ENCODE measurements at places on chromosomes 1 and 21.

- DNase-seq = no peak
These were observed 305.3 kb downstream of the KCNT2 start for GRCh38 chr1:196302981-196303380.

DNA sequence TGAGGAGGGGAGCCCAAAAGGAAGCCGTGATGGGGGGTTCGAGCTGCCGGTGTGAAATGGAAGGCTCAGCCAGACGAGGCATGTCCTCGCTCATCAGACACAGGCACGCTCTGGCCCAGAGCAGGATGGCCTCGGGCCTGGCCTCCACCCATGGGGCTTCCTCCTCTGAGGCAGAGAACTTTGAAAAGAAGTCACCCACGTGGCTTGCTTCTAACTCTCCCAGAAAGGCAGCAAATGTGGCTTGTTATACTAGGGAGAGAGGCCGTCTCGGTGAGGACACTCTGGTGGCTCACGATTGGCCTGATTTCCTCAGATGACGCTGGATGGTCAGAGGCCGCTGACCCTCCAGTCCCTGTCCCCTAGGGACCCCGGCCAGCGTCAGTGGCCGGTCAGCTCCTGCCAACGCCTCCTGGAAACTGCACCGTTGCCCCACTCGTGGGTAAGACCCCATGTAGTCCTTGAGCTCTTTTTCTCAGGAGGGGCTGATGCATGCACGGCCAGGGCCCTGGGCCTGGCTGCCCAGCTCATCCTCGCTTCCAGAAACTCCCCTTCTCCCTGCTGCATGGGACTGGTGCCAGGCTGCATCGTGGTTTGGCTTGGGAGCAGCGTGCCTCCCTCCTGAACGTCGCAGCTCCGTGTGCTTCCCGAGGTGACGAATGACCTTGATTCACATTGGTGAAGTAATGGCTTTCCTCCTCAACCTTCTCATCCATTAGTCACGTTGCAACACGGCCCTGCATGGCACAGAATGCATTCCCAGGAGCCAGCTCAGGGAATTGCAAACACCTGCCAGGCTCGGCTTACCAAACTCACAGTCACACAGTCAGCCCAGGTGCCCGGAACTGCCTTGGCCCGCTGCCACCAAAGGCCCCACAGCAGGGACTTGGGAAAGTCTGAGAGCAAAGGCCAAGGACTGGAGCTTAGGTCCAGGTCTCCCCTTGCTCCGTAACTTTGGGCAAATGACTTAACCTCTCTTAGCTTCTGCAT, 58.8 kb downstream of the TOMM20 start:
- no peak for DNase-seq

DNA sequence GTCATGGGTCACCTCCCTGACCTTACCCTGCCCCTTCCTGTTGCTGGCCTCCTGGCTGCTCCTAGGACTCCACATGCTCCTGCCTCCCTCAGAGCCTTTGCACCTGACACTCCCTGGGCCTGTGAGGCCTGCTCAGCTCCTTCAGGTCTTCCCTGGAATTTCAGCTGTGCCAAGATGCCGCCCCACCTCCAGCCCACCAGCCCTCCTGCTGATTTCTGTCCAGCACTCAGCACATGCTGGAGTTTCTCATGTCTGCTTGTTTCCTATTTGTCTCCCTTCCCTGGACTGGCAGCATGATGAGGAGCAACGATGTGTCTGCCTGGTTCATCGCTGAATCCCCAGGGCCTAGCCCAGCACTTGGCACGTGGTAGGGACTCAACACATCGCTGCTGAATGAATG, 3.0 kb downstream of the MFAP2 start:
- DNase-seq = no peak

DNA sequence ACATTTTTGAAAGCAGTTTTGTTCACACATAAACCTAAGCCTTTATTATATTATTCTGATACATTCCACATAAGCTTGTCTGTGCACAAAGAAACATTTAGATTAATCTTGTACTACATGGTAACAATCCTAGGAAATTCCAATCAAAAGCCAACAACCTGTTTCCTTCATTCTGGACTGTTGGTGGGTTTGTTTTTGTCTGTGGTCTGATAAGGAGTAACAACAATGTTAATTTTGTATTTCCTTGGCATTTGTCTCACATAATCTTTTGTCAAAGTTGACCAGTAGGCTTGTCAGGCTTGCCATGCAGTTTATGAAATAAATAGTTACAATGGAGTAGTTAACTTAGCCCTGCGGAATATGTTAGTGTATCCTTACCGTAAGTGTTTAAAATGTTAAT, 183.3 kb downstream of the DHRS3 start:
- no peak for DNase-seq

GRCh38 chr1:110298991-110299390, 40.2 kb upstream of the RBM15 start:
- no peak for DNase-seq

DNA sequence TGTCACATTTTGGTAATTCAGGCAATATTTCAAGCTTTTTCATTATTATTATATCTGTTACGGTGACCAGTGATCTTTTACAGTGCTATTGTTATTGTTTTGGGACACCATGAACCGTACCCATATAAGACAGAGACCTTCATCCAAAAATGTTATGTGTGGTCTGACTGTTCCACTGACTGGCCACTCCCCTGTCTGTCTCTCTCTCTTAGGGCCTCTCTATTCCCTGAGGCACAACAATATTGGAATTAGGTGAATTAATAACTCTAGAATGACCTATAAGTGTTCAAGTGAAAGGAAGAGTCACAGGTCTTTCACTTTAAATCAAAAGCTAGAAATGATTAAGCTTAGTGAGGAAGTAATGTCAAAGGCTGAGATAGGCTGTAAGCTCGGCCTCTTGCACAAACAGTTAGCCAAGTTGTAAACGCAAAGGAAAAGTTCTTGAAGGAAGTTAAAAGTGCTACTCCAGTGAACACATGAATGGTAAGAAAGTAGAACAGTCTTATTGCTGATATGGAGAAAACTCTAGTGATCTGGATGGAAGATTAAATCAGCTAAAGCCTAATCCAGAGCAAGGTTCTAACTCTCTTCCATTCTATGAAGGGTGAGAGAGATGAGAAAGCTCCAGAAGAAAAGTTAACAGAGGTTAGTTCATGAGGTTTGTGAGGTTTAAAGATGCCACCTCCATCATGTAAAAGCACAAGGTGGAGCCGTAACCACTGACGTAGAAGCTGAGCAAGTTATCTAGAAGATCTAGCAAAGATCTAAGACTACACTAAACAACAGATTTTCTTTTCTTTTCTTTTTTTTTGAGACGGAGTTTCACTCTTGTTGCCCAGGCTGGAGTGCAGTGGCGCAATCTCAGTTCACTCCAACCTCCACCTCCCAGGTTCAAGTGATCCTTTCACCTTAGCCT, 19.7 kb upstream of the DIPK1A start:
- DNase-seq = no peak

DNA sequence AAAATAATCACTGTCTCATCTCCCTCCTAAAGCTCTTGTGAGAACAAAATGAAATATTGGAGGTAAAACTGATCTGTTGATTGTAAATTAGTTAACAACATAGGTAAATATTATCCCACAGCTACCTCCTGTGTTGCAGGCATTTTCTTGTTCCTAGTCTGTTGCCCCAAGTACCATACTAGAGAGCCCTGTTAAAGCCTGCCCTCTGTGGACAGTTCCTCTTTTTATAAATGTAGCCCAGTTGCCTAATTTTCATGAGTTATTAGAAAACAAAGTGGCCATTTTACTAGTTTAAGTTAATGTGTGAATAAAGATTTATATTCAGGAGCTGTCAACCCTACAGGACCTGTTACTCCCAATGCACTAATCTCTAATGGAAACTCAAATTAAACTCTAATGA, 180.0 kb upstream of the KCND3 start:
- DNase-seq = no peak

DNA sequence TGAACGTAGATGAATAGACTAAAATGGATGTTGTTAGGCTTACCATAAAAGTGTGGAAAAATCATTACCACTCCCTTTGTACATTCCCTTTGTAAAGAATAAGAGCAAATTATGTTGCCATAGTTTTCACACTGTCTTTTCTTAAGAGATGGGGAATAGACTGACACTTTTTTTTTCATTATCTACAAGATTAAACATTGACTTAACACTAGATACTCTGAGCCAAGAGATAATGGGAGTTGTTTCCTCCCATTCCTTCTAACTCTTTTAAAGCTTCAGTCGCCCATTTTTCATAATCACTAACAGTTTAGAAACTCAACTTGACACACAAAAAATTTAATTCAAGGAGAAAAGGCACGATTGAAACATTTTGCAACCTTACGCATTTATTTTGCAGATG, 10.1 kb downstream of the AIDA start:
- no peak for DNase-seq

- peak; percentile 30 for DNase-seq
These were observed 1.9 kb downstream of the CSMD2 start for GRCh38 chr1:34162852-34163766.

DNA sequence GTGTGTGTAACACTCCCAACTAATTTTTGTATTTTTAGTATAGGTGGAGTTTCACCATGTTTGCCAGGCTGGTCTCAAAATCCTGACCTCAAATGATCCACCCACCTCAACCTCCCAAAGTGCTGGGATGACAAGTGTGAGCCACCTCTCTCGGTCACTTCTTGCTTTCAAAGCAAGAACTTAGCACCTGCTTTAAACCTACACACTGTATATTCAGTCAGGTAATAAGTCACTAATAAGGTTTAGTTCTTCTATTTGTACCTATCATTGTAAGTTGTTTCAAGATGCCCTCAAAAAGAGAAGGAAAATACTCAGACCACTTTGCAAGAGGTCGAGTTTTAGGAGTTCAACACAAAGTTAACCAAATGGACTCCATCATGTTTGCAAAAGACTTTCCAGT, 431.3 kb downstream of the MRPL39 start:
- DNase-seq = no peak

DNA sequence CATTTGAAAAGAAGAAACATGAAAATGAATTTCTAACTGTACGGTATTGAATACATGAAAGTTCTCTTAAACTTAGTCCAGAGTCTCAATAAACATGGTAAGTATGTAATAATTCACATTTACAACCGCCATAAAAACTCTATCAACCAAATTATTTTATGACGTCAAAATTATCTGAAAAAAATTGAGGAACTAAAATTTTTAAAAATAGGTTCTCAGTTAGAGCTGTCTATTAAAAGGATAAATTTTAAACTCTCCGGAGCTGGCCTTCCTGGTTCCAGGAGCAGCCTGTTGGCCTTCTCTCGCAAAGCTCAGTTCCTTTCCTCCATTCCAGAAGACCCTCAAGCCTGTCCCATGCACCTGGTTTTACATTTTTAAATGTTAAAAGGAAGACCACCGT, 18.7 kb upstream of the ETS2 start:
- no peak for DNase-seq

DNA sequence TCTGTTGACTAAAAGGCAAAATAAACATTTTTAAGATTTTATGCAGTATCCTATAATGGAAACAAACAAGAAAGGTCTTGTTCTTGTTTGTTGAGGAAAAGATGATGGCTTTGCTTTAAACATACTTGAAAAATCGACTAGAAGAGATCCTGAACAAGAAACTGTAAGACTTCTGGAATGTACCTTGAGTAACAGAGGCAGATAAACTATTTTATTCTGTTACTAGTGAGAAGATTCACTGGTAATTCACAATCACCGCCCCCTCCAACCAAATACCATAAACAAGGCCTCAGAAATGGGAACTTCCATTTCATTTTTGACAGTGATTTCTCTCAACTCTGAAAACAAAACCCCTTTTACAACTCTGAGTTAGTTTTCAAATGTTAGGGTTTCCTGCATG, 18.1 kb downstream of the TSEN15 start:
- DNase-seq = no peak

DNA sequence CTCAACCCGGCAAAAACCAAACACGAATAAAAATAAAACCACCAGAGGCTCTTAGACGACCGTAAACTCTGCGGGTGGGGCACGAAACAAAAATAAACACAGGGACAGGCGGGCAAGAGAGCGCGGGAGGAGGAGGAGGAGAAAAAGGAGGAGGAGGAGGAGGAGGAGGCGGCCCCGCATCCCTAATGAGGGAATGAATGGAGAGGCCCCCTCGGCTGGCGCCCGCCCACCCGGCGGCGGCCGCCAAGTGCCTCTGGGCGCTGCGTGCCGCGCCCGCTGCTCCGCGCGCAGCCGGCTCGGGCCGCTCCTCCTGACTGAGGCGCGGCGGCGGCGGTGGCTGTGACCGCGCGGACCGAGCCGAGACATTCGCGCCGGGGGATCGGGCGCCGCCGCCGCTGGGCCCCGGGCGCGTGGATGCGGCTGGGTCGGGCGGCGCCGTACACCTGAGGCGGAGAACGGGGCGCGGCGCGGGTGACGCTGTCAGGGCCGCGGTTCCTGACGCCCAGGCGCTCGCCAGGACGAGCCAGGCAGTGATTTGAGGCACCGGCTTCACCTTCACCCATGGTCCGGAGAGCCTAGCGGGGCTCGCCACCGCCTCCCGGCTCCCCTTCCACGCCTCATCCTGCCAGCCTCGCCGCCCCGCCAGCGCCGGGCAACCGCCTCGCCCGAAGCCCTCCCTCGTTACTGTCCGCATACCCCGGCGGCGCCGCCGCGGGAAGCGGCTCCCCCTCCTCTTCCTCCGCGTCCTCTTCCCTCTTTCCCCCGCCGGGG, at the start of gene MARK1:
MARK1 (plus strand) TSS at position 229 of the 771 bp plus-strand sequence. CDS start 687 bp downstream, outside the sequence.
- DNase-seq = peak; percentile 11

DNA sequence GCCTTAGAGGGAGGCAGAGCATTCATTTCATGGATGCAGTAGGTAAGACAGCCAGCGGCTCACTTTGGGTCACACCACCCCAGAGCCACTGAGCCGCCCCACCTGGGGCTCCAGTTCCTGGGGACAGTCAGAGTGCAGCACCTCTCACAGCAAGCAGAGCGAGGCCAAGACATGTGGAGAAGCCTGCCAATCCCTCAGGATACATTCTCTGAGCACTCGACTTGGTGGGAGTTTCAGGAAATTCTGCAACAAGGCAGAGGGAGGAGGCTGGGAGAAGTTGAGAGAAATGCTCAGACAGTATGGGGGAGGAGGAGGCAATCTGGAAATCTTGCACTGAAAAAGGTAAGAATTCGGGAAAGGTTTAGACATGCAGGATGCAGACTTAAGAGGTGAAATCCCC, 60.8 kb upstream of the WLS start:
- no peak for DNase-seq

DNA sequence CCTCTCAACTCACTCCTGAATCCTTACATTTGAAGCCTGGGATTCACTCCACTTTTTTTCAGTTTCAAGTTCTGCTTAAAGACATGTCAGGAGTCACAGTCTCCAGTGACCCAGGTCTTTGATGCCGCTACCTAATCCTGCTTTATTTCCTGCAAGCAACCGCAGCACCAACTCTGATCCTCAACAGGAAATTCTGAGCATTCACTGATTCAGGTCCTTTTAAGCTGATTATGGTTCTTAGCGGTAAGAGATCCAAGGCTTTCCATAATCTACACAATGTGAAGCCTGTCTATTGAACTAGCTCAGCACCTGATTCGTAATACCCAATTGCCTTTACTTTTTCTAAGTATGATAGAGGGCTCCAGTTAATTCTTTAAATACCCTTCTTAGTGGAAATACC, 43.7 kb upstream of the PIGC start:
- DNase-seq = no peak

DNA sequence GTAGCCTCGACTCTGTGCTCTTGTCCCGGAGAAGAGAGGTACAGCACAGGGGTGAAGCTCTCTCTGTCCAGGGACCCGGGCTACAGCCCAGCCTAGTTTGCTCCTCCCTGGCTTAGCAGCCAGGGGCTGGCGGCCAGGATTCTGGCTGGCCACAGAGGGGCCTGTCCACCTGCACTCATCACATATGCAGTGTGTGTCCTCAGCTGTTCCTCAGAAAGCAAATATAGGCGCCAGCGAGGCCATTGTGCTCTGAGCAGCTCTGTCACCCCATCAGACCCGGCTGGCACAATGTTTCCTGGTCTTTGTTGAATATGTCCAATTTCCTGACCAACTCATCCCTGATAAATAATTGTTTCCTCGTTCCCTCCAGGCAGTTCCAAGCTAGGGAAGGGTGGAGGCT, 28.5 kb downstream of the KCND3 start:
- no peak for DNase-seq

All from stimulated activated naive CD8-positive, alpha-beta T cell treated with anti-CD3 and anti-CD28 coated beads, Interleukin-15, Interleukin-2, amounts not matched to agents 100 U/mL and 50 U/mL, for 24 hours (primary cell).